ENCODE measurements at places on chromosomes 7 and 10. TPM values are rescaled to one million over a fixed set of nuclear protein-coding genes. Genes with fewer than 3 reads are reported as not detected.

Gene SGMS1
- total RNA-seq: 13.4 TPM

Gene MRLN
- 16.0 TPM for total RNA-seq

Gene PDGFA
- 31.6 TPM for total RNA-seq

Gene ZNF775
- total RNA-seq: 9.5 TPM

Gene ZNF467
- total RNA-seq: not detected

Gene TSPAN12
- total RNA-seq: 123 TPM

Gene MXI1
- total RNA-seq: 12.4 TPM

Gene CYP3A7
- not detected for total RNA-seq

Gene ADGRA1
- 0.81 TPM for total RNA-seq

Data from SJCRH30 (cell line).